ENCODE measurements at places on chromosomes 3 and 15.

- DNase-seq, result no peak
Measured at GRCh38 chr3:188298585-188298984, 144.6 kb downstream of the LPP start.

DNA sequence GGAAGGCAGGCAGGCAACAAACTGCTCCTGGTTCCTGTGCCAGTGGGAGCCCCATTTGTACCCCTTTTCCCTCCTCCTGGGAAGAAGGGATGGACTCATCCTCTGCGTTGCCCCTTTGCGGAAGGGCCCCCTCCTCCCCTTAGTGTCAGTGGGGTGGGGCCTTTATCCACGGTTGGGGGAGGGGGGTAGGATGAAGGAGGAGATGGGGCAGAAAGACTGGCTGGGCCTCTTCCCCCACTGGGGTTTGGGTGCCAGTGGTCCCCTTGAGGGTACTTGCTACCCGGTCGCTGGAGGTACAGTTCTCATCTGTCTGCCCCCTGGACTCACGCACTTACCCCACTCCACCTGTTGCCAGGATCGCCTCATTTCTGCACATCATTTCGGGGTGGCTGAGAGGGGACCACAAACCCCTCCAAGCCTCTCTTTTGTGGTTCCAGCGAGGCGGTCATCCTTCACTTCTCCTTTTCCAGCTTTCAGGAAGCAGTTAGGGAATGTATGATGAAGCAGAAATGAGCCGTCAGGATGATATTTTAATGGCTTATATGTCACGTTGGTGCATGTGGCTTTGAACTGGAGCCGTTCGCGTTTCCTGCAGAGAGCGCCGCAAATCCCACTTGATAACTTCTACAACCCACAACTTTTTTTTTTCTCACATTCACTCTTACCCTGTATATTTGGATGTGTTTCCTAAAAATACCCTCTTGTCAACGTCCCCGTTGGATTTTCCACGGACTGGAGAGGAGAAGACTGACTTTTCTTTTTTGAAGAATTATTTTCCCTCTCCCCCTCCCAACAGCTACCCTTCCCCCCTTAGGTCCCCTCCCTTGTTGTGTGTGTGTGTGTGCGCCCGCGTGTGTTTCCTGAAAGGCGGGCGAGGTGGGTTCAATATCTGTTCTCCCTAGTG is at the start of gene ZIC4:
ZIC4 (minus strand) TSS at position 516 of the 904 bp plus-strand sequence. CDS start 3,746 bp downstream, outside the sequence.
- no peak for DNase-seq

GRCh38 chr3:124351430-124352148 is 359.7 kb upstream of the ROPN1 start:
- DNase-seq, result no peak

- DNase-seq, result no peak
Measured at GRCh38 chr3:51279448-51279847, 105.6 kb upstream of the MANF start.

DNA sequence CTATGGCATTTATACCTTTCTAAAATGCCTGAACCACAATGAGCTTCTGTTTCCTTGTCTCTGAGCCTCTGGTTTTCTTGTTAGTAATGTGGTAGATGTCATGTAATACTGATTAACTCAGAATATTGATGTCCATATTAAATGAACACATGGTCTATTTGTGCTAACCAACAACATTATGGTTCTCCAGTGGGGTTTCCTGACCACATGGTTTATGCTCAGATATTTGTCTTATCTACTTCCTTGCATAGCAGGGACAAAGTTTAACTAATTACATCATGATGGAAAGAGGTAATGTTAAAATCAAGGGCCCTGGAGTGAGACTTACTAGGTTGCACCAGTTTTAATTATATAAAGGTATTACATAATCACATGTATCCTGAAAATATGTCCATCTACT is 62.6 kb upstream of the SCN10A start:
- DNase-seq, result no peak

- DNase-seq, result peak; percentile 55
Measured at GRCh38 chr15:92069308-92070250, 216.1 kb downstream of the SLCO3A1 start.

- DNase-seq, result no peak
Measured at GRCh38 chr3:87219611-87220010, 7.5 kb upstream of the CHMP2B start.

GRCh38 chr3:86654806-86655460 is 336.0 kb downstream of the VGLL3 start:
- DNase-seq, result no peak

GRCh38 chr3:174955513-174956016 is 96.4 kb downstream of the NAALADL2 start:
- DNase-seq, result no peak

DNA sequence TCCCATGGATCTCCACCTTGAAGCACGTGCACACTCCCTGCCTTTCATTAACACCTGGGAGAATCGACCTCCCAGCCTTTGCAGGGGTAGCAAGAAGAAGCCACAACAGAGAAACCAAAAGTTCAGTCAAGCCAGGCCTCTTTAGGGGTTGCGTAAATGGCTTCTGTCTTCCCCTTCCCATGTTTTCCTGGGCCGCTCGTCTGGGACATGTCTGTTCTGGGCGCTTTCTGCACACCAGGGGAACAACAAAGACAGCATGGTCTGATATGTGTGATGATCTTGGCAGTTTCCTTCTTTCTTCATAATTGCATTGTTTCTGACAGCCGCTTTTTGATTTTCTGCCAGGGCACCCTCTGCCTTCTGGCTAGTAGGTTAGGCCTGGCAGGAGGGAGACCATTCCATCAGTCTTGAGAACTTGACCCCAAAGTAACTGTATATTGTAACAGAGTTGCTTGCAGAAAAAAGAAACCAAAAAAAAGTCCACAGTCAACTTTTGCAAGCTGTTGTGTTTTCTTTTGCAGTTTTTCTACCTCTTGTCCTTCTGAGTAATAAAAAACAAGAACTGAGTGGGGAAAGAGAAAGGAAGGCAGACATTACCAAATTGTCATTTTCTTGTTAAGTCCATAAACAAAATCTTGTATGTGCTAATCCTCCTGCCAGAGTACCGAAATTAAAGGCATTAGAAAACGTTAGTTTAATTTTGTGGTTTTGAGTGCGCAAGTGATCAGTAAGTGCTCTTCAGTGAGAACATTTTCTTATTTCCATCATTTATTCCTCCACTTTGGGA is 56.0 kb upstream of the FURIN start:
- DNase-seq, result no peak

- no peak for DNase-seq
Measured at GRCh38 chr15:94456226-94456625, 224.9 kb downstream of the MCTP2 start.

GRCh38 chr3:24020036-24020691 is 75.1 kb downstream of the NR1D2 start:
- no peak for DNase-seq

DNA sequence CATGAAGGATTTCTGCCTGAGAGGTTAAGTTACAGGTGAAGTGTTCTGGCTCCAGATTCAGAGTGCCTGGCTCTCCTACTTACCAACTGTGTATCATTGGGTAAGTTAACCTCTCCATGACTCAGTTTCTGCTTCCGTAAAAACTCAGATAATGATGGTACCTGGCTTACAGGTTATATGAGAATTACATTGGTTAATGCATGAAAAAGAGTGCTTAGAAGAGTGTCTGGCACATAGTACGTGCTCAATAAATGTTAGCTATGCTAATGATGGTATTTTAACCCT is 23.8 kb downstream of the CFAP161 start:
- DNase-seq, result no peak

GRCh38 chr3:103873897-103874545 is 1439.2 kb downstream of the ZPLD1 start:
- DNase-seq, result no peak

GRCh38 chr15:70264014-70264582 is 166.4 kb upstream of the TLE3 start:
- no peak for DNase-seq

- DNase-seq, result no peak
Measured at GRCh38 chr15:92014281-92015030, 160.9 kb downstream of the SLCO3A1 start.

DNA sequence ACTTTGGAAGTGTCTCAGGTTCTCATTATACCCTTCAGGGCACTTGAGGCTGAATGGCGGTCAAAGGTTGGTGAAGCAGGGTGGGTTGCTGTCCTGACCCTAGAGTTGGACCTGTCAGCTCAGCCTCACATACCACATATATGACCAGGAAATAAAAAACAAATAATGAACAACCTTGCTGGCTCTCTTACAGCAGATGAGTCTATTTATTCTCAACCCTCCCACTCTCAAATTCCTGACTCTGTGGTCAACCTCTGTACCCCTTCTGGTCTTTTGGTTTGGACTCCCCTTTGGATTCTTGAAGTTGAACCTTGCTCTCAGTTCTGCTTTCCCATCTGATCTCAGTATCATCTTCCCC is 16.9 kb downstream of the PPP2R3A start:
- no peak for DNase-seq

- DNase-seq, result no peak
Measured at GRCh38 chr3:107028086-107028485, 349.2 kb upstream of the CCDC54 start.

DNA sequence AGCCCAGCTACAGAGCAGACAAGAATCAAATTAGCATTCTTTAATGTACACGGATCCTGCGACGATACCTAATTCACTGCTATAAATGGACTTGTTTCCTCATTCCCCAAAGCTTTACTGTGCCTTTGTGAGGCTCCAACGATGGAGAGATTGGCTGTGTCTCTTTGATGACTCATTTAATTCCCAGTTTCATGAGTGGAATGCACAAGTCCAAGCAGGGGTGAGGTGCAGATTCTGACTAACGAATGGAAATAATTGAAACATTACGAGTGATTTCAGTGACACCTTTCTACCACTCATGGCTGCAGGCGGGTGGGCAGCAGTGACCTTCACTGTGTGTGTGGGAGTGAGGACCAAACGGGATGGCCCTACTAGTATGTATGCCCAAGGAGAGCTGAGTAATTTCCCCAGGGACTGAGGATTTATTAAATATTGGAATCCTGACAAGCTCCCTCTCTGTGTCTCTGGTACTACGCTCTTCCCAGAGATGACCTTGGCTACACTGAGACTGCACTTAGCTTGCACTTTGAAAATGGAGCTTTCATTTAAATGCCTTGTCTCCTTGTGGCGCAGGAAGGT is 156.7 kb downstream of the CACNA2D3 start:
- no peak for DNase-seq

DNA sequence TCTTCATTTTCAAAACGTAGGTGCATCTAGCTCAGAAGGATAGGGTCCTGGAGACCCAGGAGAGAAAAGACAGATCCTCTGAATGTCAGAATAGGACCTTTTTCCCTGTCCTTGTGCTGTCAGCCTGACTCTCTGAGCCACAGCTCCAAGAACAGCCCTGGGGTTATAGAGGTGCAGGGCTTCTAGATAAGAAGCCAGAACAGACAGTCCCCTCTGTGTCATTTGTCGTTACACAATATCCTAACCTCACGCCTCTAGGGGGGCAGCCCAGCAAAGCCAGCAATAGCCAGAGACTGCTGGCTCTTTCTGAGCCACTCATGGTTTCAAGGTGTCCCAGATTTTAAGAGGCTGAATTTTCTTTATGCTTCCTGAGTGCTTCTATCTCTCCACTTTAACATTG is 153.2 kb upstream of the THBS1 start:
- no peak for DNase-seq

DNA sequence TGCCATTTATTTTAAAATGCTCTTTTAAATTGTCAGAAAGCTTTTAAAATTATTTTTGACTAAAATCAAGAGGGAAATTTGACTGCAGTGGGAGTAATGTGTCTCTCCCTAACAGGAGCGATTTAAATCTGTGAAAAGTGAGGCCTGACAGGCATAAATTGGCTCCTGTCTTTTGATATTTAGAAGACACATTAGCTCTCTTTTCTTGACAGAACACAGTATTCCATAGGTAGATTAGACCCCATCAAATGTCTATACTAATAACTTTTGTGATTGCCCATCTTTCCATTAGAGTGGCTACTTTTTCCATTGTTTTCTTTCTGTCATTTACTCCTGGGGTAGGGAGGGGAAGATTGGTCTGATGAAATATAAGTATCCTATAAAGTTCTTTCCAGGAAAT is 866.3 kb downstream of the ROBO1 start:
- DNase-seq, result no peak

- no peak for DNase-seq
Measured at GRCh38 chr15:77742570-77742969, 109.9 kb upstream of the LINGO1 start.

DNA sequence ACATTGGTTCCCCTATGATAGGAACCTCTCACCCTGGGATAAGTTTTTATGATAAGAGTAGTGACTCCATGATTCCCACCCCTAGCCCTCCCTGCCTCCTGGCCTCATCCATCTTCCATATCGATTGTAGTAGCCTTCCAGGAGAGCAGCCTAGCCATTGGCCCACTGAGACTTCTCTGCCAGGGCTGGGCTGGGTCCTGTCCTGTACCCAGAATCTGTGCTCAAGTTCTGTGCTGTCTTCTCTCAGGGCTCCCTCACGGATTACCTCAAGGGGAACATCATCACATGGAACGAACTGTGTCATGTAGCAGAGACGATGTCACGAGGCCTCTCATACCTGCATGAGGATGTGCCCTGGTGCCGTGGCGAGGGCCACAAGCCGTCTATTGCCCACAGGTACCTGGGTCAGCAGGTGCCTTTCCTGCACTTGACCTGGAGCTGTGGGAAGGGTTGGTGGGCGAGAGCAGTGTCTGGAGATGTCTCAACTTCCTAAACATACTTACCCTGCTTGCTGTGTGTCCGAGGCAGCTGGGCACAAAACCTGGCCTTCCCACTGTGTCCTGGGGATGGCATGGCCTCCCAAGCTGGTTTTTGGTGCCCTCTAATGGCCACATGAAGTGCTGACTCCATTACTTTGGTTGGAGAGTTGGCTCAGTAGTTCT is 16.6 kb upstream of the EXOG start:
- peak; percentile 22 for DNase-seq

GRCh38 chr15:81007428-81008064 is 6.8 kb downstream of the TLNRD1 start:
- no peak for DNase-seq

DNA sequence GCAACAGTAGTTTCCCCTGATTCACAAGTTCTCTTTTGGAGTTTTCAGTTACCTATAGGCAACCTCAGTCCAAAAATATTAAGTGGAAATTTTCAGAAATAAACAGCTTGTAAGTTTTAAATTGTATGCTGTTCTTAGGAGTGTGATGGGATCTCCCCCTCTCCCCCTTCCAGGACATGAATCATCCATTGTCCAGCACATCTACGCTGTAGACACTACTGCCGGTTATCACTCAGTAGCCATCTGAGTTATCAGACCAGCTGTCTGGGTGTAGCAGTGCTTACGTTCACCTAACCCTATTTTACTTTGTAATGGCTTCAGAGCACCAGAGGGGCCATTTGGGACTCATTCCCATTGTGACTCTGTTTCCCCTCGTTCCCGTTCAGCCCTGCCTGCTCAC is 96.7 kb upstream of the PLXNA1 start:
- DNase-seq, result no peak

DNA sequence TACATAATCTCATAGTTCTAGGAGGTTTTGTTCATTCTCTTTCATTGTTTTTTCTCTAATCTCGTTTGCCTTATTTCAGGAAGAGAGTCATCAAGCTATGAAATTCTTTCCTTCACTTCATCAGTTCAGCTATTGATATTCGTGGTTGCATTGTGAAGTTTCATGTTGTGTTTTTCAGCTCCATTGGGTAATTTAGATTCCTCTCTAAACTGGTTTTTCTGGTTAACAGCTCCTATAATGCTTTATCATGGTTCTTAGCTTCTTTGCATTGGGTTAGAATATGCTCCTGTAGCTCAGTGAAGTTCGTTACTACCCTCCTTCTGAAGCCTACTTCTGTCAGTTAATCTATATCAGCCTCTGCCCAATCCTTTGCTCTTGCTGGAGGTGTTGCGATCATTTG is 69.4 kb upstream of the CD96 start:
- DNase-seq, result no peak
